ENCODE measurements at places on chromosomes 6 and 20.

DNA sequence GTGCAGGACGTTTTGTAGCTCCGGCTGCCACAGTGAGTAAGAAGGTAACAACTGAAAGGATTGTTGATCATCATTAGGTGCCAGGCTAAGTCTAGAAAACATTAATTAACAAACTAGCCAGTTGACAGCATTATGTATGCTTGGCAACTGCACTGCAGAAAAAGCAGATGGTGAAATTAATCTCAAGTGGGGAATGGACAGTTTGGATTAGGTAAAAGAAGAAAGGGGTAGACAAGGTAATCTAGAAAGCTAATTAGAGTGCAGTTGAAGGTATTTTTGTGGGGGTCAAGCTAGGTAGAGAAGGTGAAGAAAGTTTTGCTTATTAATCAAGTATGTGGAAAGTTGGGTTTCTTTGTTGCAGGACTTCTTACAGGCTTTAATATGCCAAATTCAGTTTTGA, 69.7 kb upstream of the HINT3 start:
- DNase-seq = no peak

GRCh38 chr20:59333951-59334350, 33.5 kb downstream of the EDN3 start:
- DNase-seq = no peak

DNA sequence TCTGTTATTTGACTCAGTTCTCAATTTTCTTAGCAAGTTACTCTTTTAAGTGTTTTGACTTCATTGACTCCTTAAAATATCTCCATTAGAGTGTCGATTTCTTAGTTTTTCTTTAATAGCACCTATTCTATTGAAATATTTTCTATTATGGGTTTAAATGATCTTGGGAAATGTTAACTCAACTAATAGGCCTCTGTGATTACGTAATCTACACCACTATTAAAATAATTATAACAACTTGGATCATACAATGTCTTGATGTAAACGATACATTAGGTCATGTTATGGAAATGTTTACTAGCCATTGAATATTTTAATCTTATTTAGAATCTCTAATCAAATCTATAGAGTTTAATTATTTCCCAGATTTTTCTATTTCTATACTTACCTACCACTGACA, 550.0 kb downstream of the EYS start:
- no peak for DNase-seq

GRCh38 chr6:2229039-2229438, 16.4 kb downstream of the GMDS start:
- no peak for DNase-seq

Data from stimulated activated CD8-positive, alpha-beta memory T cell treated with anti-CD3 and anti-CD28 coated beads, Interleukin-7, amount 100 ng/mL, for 1 hour (primary cell).